ENCODE measurements at places on chromosomes 3 and 15.

- peak; percentile 84 for DNase-seq
These were observed 180.4 kb downstream of the SMAD6 start for GRCh38 chr15:66882251-66883020.

DNA sequence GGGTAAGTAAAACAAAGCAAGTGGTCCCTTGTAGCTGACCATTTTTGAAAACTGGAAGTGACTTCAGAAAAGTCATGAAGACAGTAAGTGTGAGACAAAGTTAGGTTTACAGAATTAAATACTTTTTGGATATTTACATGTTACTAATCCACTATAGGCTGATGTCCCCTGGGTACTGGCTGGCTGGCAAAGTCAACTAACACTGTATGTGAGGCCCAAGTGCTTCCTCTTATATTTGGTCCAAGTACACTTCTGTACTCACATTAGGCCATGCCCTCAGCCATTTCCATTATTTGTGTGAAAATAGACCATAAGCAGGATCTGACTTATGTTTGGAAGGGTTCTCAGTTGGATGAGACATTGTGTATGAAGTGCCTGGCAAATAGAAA lies 5.5 kb upstream of the LEKR1 start:
- DNase-seq = no peak

- DNase-seq = no peak
These were observed 538.8 kb upstream of the ZNF717 start for GRCh38 chr3:76324101-76324500.

DNA sequence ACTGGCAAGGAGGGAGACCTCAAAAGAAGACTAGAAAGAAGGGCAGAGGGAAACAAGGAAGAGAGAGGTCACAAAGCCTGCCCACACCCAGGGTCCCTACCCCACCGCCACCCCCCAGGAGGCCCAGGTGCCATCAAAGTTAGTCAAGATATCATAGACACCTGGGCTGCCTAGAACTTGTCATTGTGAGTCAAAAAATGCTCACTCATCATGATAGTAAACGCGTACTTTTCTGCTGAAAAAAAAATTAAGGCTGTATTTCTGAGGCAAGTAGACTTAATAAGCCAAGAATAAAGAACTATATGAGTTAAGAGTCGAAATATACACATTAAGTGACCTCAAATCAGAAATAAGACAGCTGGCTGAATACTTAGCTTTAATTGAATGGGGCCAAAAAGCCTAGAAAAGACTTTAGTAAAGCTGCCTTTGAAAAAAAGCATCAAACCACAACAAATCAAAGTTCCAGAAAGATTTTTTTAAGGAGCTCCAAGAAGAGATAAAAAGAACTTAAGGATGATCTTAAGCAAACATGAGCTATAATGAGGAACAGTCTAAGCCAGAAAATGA lies 415.5 kb upstream of the PPP2R3A start:
- DNase-seq = no peak

- no peak for DNase-seq
These were observed 260.0 kb downstream of the ABHD5 start for GRCh38 chr3:43950775-43951174.

DNA sequence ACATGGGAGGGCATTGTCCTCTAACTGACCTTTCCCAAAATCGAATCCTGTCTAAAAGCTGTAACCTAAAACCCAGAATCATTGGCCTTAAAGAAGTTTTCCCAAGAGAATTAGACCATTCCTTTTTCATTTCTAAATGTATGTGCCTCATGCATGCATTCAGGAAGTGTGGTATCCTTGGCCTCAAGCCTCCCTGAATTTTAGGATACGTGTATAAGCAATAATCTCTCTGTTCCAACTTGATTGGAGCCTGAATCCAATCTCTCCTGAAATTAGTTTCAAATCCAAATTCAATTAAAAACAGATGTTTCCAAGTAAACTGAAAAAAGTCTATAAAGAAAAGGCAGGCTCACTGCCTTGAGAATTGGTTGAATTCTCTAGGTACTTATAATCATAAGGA lies 86.0 kb upstream of the VEPH1 start:
- DNase-seq = no peak

DNA sequence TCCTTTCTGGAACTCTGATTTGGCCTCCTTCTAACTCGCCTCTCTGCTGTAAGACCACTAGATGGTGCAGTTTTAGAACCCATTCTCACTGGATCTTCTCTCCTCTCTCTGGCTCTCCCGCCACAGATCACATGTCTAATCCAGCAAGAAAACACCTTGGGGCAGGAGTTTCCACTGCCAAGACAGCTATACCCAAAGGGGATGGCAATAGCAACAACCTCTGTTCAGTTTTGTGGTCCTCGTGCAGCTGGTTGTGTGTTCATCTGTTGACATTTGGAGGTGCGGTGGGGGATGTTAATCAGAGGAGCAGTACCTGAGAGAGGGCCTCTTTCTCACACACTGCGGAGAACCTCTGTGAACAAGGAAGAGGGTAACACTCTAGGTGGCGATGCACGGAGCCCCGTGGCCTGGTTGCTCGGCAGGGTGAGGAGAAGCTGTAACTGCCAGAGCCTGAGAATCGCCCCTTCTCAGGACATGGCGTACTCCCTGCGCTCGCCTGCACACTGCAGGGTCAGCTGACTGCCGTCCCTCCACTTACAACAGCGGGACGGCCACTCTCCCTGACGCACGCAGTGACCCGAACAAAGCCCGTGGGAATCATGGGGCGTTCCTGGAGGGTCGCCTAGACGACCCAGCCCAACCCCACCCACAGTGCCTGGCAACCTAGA lies at the start of gene TEX55:
Gene TEX55 (plus strand): TSS at position 666 of the 668 bp plus-strand sequence. CDS start 25 bp downstream, outside the sequence.
- DNase-seq = peak; percentile 79

DNA sequence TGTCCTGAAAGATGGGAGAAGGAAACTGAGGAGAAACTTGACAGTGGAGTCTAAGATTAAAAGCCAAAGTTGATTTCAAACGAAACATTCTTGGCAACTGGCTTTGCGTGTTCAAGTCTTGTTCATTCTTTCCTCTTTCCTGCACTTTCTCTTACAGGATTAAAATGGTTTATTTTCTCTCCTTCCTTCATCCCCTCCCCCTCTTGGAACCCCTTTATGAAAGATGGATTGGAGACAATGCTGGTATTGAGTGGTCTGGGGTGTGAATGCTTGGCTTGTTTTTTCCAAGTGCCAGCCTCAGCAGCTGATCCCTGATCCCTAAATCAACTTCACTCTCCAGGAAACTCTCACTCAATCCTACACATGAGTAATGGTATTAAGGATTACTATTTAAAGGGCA lies 703 bp upstream of the LSAMP start:
- DNase-seq = no peak

DNA sequence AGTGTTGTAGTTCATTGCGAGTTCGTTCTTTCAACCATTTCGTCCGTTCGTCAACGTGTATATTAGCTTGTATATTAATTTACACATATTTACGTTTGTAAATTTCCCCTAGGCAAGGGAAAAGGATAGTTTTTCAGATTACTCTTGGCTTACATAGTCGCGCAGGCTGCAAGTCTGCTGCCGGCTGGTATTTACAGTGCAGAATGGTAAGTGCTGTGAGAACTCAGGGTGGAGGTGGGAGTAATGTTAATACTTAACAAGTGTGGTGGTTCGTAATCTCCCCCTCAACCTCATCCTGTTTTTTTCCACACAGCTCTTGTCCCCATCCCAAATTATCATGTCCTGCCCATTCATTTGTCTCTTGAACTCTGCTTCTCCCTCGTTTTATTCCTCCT lies 766 bp downstream of the FAM98B start:
- DNase-seq = no peak

GRCh38 chr3:129961141-129961541 lies 13.4 kb upstream of the TRH start:
- peak; percentile 29 for DNase-seq

GRCh38 chr15:37581866-37582532 lies 352.4 kb upstream of the TMCO5A start:
- no peak for DNase-seq

- peak; percentile 62 for DNase-seq
These were observed 15.5 kb downstream of the TRIM59 start for GRCh38 chr3:160434071-160434470.

GRCh38 chr3:70400194-70400593 lies 87.8 kb upstream of the MDFIC2 start:
- no peak for DNase-seq

GRCh38 chr3:78977073-78977472 lies 790.7 kb downstream of the ROBO1 start:
- DNase-seq = peak; percentile 6

DNA sequence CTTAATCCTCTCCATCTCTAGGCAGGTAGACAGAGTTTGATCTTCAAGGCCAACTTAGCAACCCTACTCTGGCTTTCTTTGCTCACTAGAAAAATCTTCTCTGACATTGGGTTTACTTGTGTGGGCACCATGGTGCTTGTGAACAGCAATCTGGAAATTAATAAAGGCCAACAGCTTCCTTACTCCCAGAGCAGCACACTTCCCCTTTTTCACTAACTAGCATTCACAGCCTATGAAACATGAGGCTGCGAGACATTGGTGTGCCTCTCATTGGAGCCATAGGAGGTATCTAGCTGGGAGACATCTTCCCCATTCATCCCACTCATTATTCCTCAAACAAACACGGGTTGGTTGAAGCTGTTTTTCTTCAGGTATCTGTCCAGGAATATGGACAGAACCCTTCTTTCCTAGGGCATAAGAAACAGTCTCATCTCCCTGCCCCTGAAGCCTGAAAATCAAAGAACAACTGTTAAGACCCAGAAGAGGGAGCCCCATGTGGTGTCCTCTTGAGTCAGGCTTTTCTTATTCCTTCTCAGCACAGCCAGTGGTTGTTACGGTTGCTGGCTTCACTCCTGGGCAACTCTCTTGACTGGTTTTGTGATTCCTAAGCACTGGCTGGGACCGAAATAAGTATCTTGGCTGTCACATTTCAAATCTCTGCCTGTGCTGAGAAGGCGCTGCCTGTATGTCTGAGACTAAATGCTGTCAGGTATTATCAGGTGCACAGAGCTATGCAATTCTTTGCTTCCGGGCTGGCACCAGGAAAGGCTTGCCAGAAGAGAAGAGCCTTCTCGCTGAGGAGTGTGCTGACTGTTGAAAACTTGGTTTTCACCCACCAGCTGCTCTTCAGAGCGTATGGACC lies 194.4 kb downstream of the FEZF2 start:
- DNase-seq = no peak

GRCh38 chr15:47972738-47973137 lies 148.1 kb upstream of the SLC24A5 start:
- no peak for DNase-seq

GRCh38 chr3:127451321-127451720 lies 139.2 kb downstream of the TPRA1 start:
- no peak for DNase-seq

- DNase-seq = no peak
These were observed 40.2 kb upstream of the FAM107A start for GRCh38 chr3:58617338-58617761.

- no peak for DNase-seq
These were observed 573.7 kb downstream of the TBL1XR1 start for GRCh38 chr3:176623468-176624150.

DNA sequence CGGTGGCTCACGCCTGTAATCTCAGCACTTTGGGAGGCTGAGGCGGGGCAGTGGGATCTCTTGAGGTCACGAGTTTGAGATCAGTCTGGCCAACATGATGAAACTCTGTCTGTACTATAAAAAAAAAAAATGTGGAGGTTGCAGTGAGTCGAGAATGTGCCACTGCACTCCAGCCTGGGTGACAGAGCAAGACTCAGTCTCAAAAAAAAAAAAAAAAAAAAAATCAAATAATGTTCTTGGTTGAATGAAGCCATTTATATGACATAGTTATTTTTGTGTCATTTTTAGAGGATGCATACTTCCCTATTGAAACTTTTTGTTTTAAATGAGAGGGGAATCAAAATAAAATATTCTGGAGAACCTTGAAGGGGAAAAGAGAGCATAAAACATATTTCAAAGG lies 3.1 kb downstream of the HMCES start:
- DNase-seq = no peak

DNA sequence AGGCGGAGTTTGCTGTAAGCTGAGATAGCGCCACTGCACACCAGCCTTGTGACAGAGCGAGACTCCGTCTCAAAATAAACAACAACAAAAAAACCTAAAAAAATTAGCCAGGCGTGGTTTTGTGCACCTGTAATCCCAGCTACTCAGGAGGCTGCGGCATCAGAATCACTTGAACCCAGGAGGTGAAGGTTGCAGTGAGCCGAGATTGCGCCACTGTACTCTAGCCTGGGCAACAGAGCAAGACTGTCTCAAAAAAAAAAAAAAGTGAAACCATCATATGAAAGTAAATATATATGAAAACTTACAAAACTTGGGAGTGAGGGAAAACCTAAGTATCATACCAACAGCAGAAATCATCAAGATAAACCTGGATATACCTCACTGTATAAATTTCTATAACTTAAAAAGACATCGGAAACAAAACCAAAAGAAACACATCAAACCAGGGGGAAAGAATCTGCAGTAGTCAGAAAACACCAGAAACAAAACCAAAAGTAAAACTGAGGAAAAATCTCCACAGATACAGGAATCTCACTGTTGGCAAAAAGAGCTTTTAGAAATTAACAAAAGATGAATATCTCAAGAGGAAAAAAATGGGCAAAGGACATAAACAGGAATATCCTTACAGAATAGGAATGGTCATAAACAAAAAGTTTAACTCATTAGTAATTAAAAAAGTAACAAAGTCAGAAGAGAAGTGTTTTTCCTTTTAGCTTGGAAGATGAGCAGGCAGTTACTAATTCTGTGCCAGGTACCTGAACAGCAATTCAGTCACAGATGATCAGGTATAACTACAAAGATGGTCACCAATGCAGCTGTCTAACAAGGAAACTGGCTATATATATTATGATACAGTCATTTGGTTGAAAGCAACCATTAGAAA lies 41.3 kb downstream of the ETV5 start:
- no peak for DNase-seq

GRCh38 chr3:155946178-155946577 lies 75.7 kb downstream of the GMPS start:
- DNase-seq = peak; percentile 78

DNA sequence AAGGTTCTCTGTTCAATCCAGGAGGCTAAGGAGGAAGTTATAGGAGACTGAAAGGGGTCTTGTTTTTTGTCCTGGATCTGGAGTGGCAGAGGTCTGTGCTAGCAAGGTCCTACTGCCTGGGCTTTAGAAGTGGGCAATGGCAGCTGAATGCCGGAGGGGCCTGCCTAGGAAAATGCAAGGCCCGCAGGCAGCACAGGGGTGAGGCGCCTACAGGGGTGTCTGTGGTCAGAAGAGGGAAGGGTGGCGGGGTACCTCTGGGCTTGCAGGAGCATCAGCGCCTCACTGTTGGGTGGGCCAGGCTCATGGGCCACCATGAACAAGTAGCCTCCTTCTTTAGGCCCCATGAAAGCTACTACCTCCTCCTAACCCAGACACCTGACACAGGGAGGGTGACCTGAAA lies 175.4 kb downstream of the PEX5L start:
- DNase-seq = no peak

GRCh38 chr15:59993950-59994401 lies 10.1 kb upstream of the FOXB1 start:
- no peak for DNase-seq

DNA sequence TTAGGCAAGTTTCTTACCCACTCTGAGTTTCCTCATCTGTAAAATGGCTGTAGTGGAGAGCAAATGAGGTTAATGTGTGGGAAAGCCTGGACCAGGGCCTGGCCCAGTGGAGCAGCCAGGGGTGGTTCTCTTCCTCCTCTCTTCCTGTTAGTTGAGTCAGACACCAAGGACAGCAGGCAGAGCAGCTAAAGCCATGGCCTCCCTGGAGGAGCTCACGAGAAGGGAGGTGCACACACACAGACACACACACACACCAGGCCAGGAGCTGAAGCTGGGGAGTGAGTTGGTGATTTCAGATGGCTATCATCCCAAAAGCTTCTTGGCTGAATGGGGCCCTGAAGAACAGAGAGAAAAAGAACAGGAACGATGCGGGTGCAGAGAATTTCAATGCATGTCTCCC lies 33.2 kb upstream of the TSPAN3 start:
- peak; percentile 66 for DNase-seq
